ENCODE measurements at places on chromosomes 2 and 18.

- no peak for DNase-seq
These were observed 95.1 kb downstream of the SPTBN1 start for GRCh38 chr2:54551123-54551756.

DNA sequence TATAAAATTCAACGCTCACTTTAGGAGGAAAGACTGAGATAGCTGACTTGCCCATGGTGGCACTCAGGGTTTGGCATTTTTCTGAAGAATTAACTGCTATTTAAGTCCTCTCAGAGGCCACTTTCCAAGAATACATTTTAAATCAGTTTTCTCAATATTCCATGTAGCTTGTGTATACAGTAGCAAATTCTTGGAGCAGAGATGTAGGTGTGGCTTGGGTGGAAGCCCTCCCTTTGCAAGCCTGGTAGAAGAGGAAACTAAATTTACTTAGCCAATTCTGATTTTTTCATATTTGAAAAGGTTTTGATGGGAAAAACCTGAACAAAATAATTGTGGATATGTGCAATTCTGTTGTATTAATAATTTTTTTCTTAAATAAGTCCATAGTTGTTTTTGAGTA lies 14.0 kb upstream of the ITGAV start:
- DNase-seq = no peak

DNA sequence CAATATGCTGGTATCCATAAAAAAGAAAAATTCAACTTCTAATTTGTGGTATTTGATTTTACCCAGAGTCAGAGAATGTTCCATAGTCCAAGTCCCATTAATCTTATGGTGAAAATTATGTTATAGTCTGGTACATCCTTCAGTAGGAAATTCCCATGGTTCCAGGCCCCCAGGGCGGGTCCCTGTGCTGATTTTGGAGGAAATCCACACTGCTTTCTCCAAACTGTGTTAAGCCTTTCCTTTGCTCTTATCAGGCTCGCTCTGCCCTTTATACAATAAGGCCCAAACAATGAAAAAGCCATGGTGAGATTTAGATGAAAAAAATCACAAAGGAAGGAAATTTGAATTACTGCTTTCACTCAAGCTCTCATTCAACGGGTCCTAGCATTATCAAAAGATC lies 46.8 kb upstream of the DARS1 start:
- DNase-seq = no peak

DNA sequence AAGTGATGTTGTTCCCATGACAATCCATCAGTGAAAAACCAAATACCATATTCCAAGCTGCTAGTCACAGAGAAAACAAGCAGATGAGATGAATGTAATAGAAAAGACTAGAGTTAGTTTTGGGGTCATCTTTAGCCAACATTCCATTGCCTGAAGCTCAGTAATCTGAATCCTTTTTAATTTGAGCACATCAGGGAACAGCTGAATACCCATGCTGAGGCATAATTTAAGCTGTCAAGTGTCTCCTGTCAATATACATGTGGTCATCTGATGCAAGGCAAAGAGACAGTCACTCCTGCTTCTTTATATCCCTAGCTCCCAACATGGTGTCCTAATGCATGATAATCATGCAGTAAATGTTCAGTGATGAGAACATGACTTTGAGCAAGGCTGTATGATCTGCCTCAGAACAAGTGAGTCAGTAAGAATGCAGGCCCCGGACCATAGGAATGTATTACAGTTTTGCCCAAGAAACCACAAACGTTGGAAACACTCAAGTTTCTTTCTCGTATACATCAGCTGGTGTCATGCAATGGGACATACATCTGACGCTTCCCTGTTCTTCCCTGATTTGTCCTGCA lies 48.0 kb downstream of the CDK15 start:
- no peak for DNase-seq

DNA sequence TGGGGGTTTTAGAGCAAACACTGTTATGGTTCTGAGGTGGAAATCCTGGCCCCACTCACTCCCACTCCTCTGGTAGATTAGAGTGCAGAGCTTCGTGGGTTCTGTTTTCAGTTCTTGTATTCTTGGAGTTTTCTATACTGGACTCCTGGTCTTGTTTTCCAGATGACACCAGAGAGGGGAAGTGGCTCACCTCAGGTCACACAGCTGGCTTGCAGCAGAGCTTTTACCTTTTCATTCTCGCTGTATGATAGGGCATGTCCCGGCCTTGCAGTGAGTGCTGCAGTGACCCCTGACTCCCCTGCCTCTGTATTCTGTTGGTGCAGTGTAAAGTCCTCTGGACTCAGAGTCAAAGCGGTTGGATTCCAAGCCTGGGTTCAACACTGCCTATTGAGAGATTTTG lies 148.9 kb upstream of the MEX3C start:
- no peak for DNase-seq
